ENCODE measurements at places on chromosomes 16 and 17.

DNA sequence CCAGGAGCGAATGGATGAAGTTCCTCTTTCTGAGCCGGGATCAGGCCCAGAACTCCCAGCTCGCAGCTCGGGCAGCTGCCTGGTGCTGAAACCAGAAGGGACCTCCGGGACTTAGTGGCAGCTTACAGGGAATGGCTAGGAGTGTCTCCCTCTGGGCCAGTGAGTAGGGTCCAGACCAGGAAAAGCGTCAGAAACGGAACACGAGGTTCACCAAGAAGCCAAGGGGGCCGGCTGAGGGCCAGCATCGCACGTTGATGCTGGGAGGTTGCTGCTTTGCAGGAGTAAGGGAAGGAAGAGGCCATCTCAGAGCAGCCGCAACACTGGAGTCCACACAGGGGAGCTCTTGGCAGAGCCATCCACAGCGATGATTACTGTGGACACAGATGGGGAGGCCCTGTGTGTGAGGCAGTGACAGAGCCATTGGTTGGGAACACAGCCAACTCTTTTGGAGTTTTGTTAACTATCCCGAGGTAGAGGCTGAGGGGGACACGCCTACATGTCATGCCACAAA lies 74.0 kb upstream of the CREBBP start:
- no peak for DNase-seq

- DNase-seq: no peak
Measured at GRCh38 chr16:74871608-74872007, 97.0 kb upstream of the FA2H start.

DNA sequence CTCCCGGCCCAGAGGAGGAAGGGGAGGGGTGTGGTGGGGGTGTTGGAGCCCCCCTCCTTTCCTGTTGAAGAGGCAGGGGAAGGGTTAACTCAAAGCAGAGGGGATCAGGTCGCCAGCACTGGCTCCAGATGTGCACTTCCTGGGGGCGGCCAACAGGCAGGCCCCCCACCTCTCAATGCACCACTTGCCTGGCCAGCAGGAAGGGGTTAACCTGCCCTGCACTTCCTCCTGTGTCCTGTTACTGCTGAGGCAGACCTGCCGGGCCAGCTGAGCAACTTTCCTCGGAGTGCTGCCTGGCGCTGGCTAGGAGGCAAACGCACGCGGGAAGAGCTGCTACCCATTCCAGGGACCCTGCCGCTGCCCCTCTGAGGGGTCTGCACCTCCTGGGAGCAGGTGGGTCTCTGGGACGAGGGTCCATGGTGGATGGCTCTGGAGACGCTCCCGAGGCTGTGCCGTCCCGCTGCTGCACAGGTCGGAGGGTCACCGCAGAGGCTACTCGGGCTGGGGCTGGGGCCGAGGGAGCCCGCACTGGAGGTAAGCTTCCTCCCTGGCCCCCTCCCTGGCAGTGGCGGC lies at the start of gene EPN3:
Gene EPN3, plus strand, starts transcription at position 284 of the 573 bp plus-strand sequence. CDS start 3,822 bp downstream, outside the sequence.
- DNase-seq: no peak

- no peak for DNase-seq
Measured at GRCh38 chr17:81246679-81247338, 7.7 kb downstream of the NDUFAF8 start.

GRCh38 chr17:41325126-41325525 lies 9.6 kb upstream of the KRTAP17-1 start:
- DNase-seq: no peak
